Breast epithelium (tissue), 4 donors: ENCODE measurements at places on chromosomes 3 and 15. TPM values are rescaled to one million over a fixed set of nuclear protein-coding genes. Genes with fewer than 3 reads are reported as not detected.

The C3orf49 gene
- total RNA-seq: not detected

DNA sequence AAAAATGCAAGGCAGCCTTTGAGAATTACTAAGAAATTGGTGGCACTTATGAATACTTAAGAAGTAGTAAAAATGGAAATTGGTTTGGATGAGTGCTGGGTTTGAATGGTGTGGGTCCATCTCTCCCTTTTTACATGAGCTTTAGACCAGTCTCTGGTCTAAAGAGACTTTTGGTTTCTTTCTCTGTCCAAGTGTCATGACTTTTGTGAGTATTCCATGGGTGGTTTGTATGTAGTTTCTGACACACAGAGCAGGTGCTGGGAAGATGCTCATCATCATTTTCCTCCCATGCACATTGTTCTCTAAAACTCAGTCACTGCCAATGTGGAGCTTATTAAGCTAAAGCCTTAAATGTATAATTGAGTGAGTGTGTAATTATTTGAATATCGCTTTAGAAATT is 63.5 kb downstream of the KAT2B start:
- no peak for DNase-seq

The CHRM5 gene
- not detected for total RNA-seq

- DNase-seq: peak; percentile 28
Measured at GRCh38 chr15:41408234-41408641, 5.9 kb upstream of the NDUFAF1 start.

DNA sequence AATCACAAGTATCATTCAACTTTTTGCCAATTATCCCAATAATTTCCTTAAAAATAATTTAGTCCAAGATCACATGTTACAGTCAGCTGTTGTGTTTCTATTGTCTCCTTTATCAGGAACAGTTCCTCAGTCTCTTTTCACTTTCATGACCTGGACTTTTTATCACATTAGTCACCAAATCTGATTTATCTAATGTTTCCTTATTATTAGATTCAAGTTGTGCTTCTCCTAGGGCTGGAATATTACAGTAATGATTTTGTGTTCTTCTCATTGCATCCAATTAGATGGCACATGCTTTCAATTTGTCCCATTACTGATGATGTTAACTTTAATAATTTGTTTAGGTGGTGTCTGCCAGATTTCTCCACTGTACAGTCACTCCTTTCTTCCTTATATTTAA is 66.3 kb upstream of the DCBLD2 start:
- no peak for DNase-seq

The SH2D7 gene
- not detected for total RNA-seq

DNA sequence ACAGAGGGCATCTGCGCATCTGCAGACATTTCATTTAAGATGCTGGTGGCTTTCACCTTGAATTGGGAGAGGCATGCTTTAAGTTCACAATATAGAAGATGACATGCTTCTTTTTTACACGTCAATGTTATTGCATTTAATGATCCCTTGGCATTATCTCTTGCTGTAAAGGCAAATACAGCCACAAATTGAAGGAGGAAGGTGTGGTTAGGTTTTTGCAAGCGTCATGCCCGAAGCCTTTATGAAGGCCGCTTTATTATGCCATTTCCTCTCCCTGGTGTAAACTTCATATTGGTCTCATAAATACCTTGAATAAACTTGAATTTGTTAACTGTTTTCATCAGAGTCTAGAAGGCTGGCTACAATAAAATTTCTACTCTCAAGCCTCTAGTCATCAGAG is 212.7 kb downstream of the PDZRN3 start:
- no peak for DNase-seq

- no peak for DNase-seq
Measured at GRCh38 chr15:67064607-67065530, 533 bp upstream of the SMAD3 start.

- DNase-seq: no peak
Measured at GRCh38 chr3:176075046-176075445, 1122.2 kb downstream of the TBL1XR1 start.

The PPP1R14D gene
- 1.3 TPM for total RNA-seq

The CHDH gene
- 67.0 TPM for total RNA-seq

DNA sequence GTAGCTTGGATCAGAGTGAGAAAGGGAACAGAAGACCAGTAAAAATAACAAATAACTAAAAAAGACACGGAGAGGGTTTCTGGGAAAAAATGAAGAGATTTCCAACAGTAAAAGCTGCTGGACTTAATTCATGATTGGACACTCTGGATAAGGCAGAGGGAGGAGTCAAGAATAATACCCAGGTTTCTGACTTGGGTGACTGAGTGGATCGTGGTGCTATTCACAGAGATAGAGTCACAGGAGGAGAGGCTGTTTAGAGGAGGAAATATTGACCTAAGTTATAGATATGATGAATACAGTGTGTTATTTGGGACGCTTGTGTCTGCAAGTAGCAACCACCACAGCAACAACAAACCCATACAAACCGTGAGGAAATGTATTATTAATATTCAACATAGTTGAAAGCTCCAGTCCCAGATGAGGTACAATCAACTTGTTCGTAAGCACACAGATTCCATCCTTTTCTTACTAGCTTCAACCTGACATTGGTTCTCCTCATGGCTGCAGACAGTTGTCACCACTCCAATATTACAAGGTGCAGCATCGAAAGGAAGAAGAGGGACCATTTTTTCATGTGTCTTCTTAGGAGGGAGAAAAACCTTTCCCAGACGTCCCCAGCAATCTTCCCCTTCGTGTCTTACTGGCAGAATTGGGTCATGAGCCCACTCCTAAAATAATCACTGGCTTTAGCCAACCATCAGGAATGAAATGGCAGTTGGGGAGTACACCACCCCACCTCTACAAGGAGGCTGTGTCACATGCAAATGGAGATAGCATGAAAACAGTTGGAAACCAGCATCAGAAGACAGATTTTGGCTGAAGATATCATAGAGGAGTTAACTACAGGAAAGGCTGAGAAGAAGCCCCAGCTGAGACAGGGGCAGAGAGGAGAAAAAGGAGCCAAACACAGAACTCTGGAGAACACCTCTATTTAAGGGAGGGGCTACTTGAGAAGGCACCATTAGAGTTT is 387.8 kb downstream of the SHQ1 start:
- DNase-seq: no peak

DNA sequence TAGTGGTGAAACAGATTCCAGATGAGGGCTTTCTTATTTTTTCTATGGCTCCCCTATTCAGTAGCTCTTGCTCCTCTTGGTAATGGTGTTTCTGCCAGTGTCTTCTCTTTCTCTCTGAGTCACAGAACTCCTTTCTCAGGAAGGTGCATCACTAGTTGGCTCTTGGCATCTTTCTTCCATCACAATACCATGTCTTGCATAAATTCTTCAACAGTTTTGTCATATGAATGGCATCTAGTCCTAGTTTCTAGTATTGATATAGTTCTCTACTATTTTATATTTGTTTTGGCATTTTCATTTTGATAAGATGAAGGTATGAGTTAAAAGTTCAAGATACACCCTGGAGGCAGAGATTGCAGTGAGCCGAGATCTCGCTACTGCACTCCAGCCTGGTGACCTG is 51.0 kb downstream of the REC114 start:
- no peak for DNase-seq

DNA sequence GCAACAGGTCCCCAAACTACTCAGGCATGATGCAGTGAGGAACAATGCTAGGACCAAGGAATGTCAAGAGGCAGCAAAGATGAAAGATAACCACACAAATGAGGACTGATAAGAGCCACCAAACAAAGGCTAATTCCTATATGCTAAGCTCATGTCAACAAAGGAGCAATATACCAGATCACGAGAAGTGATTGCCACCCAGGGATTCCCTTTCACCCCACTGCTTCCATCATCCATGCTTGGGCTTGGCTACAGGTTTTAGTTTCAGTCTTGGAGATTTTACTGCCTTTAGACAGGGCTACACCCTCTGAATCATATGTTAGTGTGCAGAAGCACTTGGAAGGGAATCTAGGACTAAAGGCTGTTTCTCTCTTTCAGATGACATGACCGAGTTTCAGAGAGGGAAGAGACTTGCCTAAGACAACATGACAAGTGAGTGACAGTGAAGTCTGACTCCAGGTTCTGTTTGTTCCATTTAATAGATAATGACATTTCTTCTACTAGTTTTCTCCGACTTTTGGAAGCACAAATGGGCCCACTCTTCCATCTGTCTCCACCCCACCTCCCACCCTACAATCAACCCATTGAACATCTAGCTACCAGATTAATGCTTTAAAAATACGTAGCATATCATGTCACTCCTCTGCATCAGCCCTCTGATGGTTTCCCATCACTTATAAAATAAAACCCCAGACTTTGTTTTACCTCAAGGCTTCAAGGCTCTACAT is 173.5 kb upstream of the LRRN1 start:
- DNase-seq: no peak

DNA sequence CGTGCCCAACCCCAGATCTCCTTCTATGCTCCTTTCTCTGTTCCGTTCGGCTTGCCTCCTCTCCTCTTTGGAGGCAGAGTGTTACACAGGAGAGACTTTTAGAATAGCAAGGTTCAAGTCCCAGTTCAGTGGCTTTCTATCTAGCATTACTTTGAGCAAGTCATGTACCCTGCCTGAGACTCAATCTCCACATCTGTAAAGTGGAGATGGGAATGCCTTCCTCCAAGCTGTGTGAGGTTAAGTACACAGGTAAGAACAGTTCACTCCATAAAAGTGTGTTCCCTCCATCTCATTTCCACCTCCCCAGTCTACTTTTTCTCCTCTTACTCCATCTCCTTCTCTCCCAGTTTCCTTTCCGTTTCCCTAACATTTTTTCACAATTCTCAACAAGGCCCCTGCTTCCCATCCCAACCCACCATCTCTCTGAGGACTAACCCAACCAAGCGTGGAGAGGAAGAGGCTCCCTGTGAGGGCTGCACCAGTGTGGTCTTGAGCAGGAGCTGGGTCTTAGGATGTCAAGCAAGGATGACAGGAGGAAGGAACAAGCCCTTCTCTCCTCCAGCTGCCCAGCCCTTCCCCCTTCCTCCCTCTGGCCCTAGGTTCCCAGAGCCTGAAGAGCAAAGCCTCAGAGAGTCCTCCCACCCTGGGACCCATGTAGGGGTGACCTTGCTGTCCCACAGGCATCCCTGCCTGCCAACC is 6.4 kb downstream of the ATP8B4 start:
- DNase-seq: no peak

DNA sequence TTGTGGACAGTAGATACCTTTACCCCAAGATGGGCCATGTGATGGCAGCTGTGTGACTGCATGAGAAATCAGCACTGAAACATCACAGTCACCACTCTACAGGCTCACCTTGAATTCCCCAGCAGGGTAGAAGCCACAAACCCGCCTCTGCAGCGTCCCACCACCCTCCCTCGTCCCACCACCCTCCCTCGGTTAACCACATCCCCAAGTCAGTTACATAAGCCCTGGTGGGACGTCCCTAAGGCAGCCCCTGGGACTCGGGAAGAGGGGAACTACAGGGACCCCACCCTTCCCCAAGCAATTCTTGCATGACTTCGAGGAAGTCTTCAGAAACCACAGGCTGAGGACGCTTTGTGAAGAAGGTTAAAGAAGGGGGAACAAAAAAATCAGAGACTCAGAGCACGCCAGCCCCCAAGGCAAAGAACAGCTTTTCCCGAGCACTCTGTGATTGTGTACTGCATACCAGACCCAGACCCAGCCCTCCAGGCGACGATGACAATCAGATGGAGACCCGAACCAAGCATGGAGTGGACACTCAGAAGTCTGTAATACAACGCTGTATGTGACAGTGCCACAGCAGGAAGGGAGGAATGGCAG is 60.5 kb downstream of the SH3BP5 start:
- no peak for DNase-seq

DNA sequence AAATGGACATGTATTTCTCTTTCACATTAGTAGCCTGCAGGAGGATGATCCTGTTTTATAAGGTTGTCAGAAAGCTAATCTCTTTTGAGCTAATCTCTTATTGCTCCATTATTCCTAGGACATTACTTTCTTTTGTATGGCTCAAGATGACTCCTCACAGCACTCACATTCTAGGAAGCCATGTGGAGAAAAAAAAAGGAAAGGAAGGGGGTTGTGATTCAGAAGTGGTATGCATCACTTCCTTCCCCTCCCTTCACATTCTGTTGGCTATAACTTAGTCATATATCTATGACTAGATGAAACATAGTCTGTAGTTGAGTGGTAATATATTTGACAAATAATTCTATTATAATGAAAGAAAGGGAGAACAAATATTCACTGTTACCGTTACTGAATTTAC is 168.8 kb upstream of the TTC14 start:
- no peak for DNase-seq

- DNase-seq: no peak
Measured at GRCh38 chr3:123124971-123125370, 58.1 kb downstream of the PDIA5 start.

DNA sequence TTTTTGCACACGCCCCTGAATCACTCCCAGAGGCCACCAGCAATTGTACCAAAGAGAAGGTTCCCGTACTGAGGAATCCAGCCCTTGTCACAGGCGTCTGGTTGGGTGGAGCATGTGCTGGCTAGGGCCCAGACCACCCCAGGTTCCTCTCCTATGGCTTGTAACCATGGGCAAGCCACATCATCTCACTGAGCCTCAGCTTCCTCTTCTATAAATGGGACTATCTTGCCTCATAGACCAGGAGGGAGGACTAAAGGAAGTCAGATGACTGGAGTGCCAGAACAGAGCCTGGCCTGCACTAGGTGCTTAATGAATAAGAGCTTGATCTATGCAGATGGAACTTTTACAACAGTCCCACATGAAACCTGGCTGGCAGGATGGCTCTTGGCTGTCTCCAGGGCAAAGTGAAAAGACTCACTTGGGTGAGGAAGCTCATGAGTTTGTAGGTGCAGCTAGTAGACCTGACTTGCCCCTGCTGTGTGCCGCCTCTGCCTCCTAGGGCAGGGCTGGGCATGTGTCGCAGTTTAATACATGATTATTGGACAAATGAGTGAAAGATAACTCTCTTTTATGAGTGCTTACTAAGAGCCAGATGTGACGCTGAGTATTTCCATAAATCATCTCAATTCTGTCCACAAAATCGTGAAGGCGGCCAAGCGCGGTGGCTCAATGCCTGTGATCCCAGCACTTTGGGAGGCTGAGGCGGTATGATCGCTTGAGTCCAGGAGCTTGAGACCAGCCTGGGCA is 29.3 kb downstream of the CTSH start:
- DNase-seq: no peak

DNA sequence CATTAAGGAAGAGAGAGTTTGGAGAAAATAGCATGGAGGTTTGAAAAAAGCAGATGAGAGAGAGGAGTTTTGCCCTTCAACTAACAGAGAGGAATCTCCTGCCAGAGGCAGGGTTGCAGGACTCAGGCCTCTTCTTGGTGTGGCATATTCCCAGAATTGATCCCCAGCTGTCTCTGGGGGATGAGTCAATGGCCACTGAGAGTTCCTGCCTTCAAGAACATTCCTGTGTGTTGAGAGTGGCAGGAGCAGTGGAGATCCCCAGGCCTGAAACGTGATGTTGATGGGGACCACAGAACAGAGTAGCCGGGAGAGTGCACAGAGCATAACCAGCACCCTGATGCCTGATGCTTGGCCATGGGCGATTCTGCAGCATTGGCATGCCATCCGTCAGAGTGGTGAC is 348.4 kb upstream of the THBS1 start:
- DNase-seq: no peak
